ENCODE measurements at places on chromosomes 2 and 18.

GRCh38 chr2:109680523-109681297 is 66.5 kb downstream of the SOWAHC start:
- no peak for DNase-seq

- no peak for DNase-seq
Measured at GRCh38 chr2:31294196-31294595, 60.2 kb downstream of the EHD3 start.

GRCh38 chr2:33366473-33366872 is 110.0 kb upstream of the RASGRP3 start:
- no peak for DNase-seq

- no peak for DNase-seq
Measured at GRCh38 chr2:233400341-233400740, 46.0 kb downstream of the DGKD start.

DNA sequence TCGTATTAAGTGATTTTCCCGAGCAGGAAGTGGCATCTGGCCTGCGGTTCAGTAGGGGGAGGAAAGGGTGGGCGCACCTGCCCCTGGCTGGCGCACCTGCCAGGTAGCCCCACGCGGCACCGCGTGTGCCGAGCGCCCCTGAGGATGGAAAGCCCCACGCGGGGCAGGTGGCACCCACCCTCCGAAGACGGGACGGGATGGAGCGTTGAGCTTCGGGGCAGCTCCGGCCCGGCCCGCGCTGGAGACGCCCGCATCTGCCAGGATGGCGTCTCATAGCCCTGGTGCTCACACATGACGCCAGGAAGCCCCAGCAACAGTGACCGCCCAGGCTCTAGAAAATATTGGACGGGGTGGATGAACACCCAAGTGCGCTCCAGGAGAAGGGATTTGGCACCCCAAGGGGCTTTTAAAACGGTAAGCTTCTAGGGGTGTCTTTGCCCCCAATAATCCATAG is 2.5 kb upstream of the NFATC1 start:
- DNase-seq, result no peak

- no peak for DNase-seq
Measured at GRCh38 chr2:188675391-188676009, 298.7 kb upstream of the COL3A1 start.

DNA sequence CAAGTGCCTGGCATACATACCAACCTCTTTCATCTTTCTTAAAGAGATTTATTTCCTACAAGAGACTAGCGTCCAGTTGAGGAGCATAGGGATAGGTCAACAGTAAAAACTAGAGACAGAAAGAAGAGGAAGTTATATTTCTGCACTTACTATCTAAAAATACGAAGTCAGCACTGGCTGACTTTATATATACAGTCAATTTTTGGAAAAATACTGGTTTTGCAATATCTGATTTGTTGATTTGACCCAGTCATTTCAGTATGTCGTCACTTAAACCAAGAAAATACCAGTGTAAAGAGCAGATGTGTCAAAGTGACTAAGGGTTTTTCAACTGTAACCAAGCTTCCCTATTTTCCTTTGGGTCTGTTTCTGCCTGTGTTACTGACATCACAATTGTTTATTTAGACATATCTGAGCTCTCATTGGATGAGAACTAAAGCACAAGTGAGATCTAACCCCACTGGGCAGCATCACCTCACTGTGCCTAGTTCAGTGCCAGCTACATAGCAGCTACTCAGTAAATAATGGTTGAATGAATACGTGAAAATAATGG is 23.0 kb downstream of the CYTIP start:
- no peak for DNase-seq

DNA sequence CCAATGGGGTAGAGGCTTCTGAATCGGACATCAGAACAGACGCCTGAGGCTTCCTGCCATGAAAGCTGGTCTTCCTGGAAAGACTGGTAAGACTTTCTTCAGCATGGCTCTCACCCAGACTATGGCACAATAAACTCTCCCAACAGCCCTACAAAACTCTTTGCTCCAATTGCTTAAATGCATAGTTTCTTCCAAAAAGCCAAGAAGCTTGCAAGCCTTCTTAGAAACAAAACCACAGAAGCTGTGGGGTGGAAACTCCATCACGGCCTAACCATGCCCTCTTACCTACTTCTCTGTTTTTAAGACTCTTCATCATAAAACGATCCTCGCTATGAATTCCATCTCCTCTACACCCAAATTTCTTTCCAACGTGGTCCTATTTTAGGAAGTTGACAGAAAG is 48.2 kb downstream of the PAX8 start:
- no peak for DNase-seq

GRCh38 chr18:74916773-74917393 is 292.1 kb downstream of the PTGR3 start:
- DNase-seq, result no peak

GRCh38 chr2:231800493-231801091 is 14.3 kb downstream of the COPS7B start:
- DNase-seq, result peak; percentile 21

- DNase-seq, result peak; percentile 51
Measured at GRCh38 chr2:218168635-218169462, 2.1 kb upstream of the CXCR1 start.

DNA sequence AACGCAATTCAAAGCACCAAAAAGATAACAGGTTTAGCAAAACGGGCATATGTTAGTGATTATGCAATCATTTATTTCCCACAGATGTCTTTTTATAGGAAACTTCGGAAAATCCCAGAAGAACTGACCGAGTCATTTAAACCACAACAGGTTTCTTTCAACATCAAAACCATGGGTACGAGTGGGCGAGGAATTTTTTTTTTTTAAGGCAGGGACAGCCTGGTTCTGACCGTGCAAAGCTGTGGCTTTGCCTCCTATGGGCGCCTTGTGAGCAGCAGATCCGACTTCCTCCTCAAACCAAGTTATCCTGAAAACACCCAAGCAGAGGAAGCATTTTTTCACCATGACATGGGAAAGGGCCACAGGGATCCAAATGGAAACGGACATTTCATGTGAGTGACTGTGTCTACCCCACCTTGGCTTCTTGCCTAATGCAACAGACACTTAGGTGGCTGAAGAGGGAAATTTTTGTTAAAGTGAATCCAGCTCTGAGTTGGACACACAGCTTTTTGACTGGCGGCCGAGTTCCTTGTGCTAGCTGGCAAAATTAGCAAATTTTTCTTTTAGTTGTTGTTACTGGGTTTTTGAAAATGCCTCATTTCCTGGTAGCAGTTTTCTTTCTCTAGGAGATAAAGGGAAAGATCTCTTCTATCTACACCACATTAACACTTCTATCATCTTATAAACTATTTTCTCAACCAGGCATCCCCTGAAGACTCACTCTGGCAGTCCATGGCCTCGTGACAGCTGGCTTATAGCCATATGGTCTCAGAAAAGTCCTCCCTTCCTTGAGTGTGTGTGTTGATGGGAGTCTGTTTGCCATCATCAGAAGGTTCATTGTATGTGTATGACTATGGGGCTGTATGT is 487.4 kb upstream of the ZEB2 start:
- DNase-seq, result no peak

DNA sequence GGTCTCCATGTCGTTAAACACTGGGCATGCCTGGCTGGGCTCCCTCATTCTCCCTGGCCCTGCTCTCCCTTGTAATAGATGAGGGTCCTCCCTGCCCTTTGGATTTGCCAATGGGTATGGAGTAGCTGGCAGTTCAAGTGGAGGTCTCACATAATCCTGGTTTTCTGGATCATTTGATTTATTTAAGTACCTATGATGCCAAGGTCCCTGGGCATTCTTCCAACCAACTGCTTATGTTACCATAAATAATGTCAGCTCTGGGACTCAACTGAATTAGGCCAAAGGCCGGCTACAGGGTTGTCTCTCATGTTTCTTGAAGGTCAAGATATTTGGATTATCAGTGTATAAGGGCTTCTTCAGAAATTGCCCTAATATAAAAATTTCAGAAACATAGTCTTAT is 104.9 kb upstream of the LYPD6 start:
- DNase-seq, result no peak

DNA sequence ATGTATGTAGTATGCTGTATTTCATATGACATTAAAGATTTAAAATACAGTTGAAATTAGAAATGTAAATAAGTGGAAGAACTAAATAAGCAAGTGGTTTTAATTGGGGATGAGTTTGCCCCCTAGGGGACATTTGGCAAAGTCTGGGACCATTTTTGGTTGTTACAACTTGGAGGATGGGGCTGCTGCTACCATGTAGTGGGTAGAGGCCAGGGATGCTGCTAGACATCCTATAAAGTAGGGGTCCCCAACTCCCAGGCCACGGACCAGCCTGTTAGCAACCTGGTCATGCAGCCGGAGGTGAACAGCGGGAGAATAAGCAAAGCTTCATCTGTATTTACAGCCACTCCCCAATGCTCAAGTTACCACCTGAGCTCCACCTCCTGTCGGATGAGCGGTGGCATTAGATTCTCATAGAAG is 27.9 kb upstream of the ASNSD1 start:
- DNase-seq, result no peak

- DNase-seq, result no peak
Measured at GRCh38 chr18:48328473-48329210, 80.5 kb downstream of the ZBTB7C start.

DNA sequence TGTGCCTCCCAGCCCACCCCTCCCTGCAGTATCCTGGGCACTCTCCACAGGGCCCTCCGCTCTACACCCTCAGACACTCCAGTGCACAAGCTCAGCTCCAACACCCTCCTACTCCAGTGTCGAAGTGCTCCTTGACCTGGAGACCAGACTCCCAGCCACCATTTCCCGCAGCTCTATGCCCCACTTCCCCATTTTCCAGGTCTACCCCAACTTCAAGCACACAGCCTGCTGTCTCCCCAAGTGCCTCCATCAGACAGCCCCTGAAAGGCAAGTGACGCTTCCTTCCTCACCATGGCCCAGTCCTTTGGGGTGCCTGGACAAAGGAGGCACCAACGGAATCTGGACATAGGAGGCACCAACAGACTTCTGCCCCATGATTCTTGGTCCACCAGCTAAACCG is 7.2 kb downstream of the PASK start:
- no peak for DNase-seq

DNA sequence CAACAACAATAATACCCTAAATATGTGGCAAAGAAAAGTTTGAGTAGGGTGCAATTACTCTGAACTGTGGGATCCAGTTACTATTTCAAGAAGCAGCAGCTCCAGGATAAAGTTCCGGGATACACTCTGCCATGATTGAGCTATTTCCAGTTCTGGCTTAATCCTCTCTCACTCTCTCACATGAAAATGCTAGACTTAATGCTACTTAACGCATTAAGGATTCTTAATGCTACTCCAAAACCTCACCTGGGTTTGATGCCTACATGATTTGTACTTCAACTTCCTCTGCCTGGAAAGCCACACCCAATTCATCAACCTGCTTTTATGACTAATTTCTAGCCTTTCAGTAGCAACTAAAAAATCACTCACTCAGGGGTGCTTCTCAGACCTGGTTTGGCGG is 151.1 kb upstream of the HNMT start:
- DNase-seq, result no peak

DNA sequence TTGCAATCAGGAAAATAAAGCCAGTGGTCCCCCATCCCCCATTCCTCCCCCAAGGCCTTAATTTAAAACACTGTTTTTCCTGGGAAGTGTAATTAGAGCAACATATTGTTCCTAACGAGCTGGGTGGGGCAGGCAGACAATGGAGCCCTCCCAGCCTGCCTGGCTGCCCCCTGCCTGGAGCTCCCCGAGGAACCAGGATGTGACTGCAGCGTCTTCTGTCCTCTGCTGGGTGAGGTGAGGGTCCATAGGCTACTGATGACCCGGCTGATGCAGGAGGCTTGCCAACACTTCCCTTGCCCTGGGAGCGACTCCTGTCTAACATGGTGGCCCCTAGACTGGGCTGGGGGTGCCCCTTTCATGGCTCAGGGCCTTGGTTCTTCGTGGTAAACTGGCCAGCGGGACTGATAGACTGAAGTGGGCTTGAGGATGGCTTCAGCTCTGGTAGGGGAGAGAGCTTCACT is 152.4 kb downstream of the DYSF start:
- DNase-seq, result no peak

DNA sequence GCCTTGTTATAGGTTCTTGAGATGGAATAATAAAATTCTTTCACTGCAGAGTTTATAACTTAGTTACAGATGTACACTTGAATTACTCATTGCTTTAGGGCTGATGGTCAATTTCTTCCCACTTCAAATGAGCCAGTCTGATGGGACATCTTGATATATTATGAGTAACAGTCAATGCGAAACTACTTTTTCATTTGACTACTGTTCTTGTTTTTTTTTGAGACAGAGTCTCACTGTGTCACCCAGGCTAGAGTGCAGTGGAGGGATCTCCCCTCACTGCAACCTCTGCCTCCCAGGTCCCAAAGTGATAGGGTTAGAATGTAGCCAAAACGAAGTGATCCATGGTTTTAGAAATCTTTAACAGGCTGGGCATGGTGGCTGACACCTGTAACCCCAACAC is 57.1 kb downstream of the ST3GAL5 start:
- DNase-seq, result no peak

GRCh38 chr18:68948622-68949021 is 150.7 kb downstream of the CCDC102B start:
- no peak for DNase-seq

DNA sequence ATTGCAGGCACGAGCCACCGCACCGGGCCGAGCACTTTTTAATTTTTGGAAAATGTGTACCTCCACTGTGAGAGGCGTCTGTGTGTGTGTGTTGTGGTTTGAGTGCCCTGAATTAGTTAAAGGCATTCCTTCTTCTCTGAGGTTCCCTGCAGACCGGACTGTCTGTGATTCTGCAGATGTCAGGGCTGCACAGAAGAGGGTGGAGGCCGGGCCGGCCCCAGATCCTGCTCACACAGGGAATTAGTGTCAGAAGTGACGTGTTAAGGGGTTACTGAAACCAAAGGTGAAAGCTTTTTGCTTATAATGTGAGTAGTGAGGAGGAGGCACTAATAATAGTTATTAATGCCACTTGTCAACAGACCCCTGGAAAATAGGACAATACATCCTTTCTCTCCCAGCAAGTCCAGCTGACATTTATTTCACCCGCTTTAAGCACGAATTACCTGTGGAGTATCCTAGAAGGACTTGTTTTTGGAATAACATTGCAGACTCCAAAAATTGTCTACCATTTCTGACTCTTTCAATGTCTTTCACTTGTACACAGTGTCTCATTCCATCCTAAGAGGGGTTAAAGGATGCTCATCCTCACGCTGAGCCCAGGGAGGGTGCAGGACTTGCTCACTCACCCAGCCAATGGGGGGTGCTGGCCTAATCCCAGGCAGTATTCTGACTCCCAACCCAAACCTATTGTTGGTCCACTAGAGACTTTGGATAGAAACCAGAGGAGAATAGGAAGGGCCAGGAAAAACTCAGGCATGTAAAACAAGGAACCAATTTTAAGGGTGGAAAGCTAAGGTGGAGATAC is 16.2 kb downstream of the ARHGAP25 start:
- no peak for DNase-seq

- no peak for DNase-seq
Measured at GRCh38 chr18:13216711-13217465, 1.7 kb upstream of the LDLRAD4 start.

All from stimulated activated CD4-positive, alpha-beta T cell treated with anti-CD3 and anti-CD28 coated beads, Interleukin-12 subunit alpha, Interleukin-12 subunit beta, amount 100 ng/mL, for 48 hours (primary cell).